ENCODE measurements at places on chromosomes 6 and 20.

GRCh38 chr6:31752739-31753319, 9.6 kb upstream of the SAPCD1 start:
- no peak for DNase-seq

DNA sequence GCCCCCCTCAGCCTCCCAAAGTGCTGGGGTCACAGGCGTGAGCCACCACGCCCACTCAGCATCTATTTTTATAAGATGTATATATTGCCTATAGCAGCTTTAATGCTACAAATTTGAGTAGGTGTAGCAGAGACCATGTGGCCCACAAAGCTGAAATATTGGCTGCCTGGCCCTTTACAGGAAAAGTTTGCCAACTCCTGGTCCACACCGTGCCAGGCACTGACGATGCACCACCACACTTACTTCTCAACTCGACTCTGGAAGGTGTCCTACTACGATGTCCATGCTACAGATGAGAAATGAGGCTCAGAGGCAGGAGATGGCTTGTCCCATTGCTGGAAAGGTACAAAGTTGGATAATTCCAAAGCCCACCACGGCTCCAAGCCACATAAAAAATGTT, 17.2 kb upstream of the SRSF6 start:
- no peak for DNase-seq

DNA sequence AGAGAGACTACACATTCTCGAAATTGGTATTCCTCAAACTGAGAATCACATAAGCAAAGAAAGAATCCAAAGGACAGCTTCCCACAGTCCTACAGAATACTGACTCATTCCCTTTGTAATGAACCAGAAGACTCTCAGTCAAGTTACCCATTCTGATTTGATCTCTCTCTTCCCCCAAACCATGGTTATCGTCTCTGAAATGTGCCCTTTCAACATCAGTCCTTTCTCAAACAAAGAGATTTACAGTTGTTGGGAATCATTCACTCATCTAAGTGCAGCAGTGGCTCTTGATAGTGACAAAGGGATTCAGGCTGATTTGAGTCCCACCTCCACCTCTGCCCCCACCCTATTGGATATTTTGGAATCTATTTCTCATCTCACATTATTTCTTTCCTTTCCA, 15.0 kb upstream of the RSPO3 start:
- DNase-seq, result no peak

DNA sequence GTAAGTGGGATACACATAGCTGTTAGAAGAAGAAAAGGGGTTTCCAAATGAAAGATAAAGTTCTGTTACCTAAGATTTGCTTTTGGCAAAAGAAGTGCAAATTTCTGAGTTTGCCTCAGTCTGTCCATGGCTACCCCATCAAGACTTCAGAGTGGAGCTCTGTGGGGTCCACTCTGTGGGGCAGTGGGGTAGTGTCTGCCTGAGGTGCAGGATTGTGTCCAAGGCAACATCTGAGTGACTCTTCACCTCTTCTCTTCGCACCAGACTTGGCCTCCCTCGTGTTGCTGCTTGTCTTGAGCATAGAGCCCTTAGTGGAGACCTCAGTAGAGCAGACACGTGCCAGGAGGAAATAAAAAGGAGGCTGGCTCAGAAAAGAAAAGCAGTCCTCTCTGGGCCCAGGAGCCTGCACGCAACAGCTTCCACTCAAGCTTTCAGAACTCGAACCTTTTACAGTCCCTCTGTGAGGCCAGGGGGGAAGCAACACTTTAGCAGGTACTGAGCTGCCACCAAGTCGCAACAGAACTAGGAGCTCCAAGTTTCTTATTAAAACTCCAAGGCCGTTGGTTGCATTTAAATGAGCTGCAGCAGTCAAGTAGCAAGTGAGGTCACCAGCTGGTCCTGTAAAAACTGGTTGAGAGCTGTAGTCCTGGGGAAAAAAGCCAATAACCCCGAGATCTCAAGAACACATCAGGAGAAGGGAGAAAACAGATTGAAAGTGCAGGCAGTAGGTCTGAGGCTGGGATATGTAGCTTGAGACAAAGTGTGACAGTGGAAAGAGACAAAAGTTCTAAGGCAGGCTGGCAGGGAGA, 413.5 kb downstream of the CDC5L start:
- no peak for DNase-seq

DNA sequence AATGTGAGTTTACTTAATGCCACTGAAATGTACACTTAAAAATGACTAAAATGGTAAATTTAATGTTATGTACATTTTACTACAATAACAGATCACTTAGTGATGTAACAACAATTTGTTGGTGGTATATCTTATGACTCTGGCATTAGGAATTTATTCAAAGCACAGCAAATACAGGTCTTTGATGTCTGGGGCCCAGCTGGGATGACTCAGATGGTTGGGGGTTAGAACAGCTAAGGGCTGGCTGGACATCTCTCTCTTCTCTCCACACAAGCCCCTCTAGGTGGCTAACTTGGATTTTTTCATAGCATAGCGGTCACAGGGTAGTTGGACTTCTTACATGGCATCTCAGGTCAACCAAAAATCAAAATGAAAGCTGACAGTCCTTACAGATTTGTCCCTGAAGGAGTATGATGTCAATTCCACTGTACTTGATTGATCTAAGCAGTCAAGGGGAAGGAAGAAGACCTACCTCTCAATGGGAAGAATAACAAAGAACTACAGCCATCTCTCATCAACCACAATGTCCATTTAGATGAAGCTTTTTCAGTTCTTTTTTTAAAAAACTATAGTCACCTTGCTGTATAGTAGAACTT, 37.5 kb upstream of the LCA5 start:
- DNase-seq, result no peak

- no peak for DNase-seq
Observed at GRCh38 chr20:2132461-2132901, 30.9 kb downstream of the STK35 start.

DNA sequence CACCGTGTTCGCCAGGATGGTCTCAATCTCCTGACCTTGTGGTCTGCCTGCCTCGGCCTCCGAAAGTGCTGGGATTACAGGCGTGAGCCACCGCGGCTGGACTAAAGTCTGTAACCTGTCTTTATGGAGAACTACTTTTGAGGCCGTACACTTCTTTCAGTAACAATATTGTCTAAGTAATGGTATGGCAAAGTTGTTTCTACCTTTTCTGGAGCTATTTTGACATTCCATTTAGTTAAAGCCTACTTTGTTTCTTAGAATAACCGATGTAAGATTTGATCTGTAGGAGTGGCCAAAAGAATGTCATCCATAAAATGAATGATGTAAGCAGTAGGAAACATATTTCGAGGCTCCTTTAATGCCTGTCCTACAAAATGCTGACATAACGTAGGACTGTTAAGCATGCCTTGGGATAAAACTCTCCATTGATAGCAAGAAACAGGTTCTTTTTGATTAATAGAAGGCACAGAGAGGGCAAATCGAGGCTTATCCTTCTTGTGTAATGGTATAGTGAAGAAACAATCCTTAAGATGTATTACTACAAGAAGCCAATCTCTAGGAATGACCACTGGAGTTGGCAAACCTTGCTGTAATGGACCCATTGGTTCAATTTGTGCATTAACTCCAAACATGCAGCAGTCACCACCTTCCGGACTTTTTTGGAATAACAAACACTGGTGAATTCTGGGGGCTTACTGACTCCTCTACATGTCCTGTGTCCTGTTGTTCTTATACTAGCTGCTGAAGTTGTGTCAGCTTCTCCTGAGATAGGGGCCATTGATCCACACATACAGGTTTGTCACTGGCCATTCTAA, 35.9 kb downstream of the HLA-DRA start:
- DNase-seq, result no peak

DNA sequence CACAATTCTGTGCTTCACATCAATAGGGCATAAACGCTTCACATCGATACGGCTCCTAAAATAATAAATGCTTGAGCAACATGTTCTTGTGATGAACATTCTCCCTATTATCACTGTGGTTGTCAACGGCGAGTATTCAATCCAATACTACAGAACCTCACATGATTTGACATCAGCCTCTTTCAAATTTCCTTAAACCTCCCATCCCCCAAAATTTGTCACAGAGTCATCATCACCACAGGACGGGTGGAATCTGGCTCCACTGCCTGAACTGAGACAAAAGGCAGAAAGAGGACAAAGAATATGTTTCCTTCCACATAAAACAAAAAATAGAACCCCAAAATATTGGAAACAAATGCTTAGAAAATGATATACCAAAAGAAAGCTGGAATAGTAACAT, 7.3 kb downstream of the THEMIS start:
- DNase-seq, result no peak

- DNase-seq, result no peak
Observed at GRCh38 chr20:15848995-15849610, 724.1 kb downstream of the KIF16B start.

- peak; percentile 97 for DNase-seq
Observed at GRCh38 chr6:26122793-26123674, 35.8 kb downstream of the HFE start.

GRCh38 chr6:133992992-133993680, 40.1 kb downstream of the TBPL1 start:
- no peak for DNase-seq
